ENCODE measurements at places on chromosomes 4 and X. TPM values are rescaled to one million over a fixed set of nuclear protein-coding genes. Genes with fewer than 3 reads are reported as not detected.

Gene PALLD
- 1.7 TPM for total RNA-seq

Gene CNGA1
- not detected for total RNA-seq

Gene SLC6A14
- total RNA-seq = not detected

Gene RNF128
- total RNA-seq = 23.1 TPM

Gene SSR4
- 110 TPM for total RNA-seq

Gene ENPP6
- not detected for total RNA-seq

Measured in melanocyte of skin (primary cell).